ENCODE measurements at places on chromosomes 3 and 15.

GRCh38 chr15:82660378-82660777 lies 13.2 kb upstream of the CPEB1 start:
- DNase-seq, result no peak

- DNase-seq, result no peak
Measured at GRCh38 chr3:77370413-77370812, 330.5 kb downstream of the ROBO2 start.

DNA sequence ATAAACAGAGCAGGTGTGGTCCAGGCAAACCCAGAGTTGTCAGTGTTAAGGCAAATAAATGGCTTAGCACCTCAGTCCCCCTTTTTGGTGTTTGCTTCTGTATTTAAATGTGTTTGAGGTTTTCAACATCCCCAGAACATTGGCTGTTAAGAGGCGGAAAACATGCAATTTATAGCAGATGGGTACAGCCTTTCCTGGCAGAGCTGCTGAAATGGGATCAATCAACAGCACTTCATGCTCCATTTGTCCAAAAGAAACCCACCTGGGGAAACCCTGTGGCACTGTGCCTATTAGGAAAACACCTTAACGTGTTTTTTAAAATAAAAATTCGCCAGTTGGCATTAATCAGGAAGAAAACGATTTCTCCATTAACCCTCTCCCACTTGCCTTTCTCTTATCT lies 135.4 kb downstream of the MCTP2 start:
- no peak for DNase-seq

GRCh38 chr3:140296796-140297352 lies 361.9 kb downstream of the CLSTN2 start:
- no peak for DNase-seq

DNA sequence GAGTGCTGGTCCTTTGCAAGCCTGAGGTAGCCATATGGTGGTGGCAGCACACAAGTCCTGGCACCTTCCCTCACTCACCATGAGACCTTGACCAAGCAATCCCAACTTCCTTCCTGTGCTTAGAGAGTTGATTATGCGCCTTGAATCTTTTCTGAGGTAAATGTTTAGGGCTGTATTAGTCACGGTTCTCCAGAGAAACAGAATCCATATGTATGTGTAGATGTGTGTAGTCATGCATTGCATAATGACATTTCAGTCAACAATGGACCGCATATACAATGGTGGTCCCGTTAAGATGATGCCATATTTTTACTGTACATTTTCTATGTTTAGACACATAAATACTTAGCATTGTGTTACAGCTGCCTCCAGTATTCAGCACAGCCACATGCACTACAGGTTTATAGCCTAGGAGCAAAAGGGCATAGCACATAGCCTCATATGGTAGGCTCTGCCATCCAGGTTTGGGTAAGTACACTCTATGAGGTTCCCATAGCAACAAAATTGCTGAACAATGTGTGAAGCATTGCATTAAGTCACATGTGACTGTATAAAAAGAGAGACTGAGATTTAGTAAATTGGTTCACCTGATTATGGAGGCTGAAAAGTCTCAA lies 20.2 kb upstream of the NUP210 start:
- no peak for DNase-seq

GRCh38 chr3:123993818-123994217 lies 1.9 kb upstream of the ROPN1 start:
- no peak for DNase-seq
